ENCODE measurements at places on chromosomes 13 and 19.

GRCh38 chr13:35891507-35892441 lies 239.4 kb downstream of the DCLK1 start:
- no peak for DNase-seq

DNA sequence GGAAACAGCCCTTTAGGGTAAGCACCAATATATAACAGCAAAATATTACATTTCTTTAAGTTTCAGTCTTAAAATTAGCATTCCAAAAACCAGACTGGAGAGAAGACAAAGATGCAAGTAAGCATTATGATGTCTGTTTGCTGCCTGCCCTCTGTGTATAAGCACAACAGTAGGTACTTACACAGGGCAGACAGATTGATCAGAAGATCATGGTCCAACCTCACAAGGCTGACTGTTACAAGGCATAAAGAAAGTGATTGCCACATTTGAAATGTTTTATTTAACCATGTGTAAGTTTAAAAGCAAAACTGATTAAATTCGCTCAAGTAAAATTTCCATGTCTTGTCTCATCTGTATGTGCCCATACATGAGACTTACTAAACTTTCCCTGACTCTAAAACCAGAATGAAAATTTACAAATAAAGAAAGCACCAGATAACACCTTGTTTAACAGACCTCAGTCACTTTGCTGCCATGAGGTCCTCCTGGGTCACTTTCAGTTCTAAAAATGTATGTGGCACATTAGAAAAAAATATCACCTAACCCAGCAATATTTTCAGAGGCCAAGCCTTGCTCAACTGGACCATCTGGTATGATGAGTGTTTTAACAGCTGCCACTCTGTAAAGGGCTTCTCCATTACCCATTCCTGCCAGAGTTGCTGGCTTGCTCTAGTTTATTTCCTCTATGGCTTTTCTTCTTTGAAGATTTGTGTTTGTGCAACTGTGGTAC lies 297.0 kb downstream of the RBM26 start:
- peak; percentile 43 for DNase-seq

- no peak for DNase-seq
These were observed 51.7 kb downstream of the MYH14 start for GRCh38 chr19:50255115-50255514.

DNA sequence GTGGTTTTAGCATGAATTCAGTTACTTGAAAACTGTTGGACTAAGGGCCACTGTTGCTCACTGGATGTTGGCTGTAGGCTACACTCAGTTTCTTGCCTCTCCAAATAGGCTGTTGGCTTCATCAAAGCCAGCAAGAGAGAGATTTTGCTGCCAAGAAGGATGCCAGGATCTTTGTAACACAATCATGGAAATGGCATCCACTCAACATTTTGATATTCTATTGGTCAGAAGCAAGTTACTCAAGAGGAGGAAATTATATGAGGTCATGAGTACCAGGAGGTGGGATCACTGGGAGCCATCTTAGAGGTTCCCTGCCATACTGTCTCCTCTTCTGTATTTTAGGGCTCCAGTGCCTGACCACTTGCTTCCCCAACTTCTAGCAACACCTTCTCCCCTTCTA lies 30.6 kb downstream of the SYDE1 start:
- no peak for DNase-seq

DNA sequence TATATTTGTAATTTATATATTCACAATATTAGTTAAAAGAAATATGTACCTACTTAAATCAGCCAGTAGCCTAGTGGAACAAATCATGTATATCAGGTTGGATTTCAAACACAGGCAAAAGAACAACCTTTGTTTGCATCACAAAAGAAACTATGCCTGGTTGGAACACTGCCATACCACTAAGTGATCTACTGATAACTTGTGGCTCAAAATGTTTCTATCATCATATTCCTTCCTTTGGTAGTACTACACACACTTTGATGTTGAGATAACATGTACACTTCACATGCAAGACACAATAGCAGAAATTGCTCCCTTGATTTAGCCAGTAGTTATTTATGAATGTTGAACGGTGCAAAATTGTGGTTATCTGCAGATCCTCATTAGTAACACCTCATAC lies 146.0 kb upstream of the GPC6 start:
- no peak for DNase-seq

- DNase-seq = no peak
These were observed 46.7 kb upstream of the MEDAG start for GRCh38 chr13:30859326-30859725.

DNA sequence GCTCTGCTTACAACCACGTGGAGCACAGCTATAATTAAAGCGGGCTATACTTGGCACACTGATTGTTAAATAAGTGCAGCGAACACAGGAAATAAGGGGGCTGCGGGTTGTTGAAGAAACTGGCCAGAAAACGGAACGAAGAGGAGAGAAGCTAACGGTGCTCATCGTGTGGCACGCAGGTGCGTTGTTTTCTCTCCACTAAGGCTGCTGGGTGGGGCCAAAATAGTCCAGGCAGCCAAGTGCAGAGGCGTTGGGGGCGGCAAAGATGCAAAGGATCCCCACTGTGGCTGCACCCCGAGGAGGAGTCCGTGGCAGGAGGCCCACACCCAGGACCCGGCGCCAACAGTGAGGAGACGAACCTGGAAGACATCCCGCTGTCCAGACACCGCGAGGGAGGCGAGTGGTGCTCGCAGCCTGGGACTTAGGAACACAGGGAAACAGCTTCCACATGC lies 8.1 kb upstream of the ARL11 start:
- no peak for DNase-seq

DNA sequence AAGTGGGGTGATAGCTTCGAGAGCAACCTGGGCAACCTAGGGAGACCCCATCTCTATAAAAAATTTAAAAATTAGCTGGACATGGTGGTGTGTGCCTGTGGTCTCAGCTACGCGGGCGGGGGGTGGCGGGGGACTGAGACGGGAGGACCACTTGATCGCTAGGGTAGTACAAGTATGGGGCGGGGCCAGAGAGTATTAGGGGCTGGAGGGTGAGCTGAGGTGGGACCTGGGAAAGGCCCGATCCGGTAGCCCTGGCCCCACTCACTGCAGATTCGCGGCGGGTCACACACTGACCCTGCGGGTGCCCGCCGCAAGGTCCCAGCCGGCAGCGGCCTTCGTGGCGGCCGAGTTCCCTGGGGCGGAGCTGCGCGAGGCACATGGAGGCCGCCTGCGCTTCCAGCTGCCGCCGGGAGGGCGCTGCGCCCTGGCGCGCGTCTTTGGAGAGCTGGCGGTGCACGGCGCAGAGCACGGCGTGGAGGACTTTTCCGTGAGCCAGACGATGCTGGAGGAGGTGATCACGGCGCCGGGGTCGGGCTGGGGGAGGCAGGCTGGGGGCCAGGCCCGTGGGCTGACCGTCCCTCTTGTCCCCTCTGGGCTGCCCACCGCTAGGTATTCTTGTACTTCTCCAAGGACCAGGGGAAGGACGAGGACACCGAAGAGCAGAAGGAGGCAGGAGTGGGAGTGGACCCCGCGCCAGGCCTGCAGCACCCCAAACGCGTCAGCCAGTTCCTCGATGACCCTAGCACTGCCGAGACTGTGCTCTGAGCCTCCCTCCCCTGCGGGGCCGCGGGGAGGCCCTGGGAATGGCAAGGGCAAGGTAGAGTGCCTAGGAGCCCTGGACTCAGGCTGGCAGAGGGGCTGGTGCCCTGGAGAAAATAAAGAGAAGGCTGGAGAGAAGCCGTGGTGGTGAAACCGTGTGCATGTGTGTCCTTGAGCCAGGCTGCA lies 2.0 kb upstream of the ARHGAP45 start:
- peak; percentile 36 for DNase-seq

GRCh38 chr19:54317108-54317964 lies 4.4 kb upstream of the LILRA5 start:
- DNase-seq = no peak

DNA sequence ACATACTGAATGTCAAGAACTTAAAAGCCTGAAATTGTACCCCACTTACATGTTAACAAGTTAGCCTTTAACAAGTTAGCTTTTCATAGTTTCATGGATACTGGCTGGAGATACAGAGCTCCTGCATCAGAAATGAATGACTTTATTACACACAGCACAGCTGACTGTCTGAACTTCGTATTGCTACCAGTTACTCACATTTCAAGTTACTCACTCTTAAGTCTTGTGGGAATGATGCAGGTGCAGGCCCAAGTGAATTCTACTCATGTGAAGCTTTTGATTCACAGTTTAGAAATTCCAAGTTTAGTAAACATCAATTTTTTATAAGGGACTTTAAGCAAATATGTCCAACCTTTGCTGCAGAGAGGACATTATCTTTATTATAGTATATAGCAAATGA lies 762.2 kb upstream of the PRR20A start:
- DNase-seq = no peak

DNA sequence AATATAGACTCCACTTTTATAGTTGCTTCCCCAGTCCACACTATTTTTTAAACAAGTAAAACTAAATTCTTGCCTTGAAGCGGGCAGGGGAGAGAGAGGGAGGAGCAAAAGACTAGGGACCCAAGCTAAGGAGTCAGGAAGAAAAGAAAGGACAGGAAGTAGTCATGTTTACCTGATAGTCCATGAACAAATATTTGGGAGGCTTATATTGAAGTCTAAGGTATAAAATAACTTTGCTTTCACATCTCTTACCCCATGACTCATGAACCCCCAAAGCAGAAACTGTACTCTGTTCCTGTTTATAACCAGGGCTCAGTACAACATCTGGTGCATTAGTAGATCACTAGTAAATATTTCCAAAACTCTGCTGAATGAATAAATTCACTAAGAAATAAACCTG lies 67.3 kb downstream of the ZAR1L start:
- DNase-seq = no peak

- no peak for DNase-seq
These were observed 21.3 kb upstream of the MTRF1 start for GRCh38 chr13:41284512-41285288.

- no peak for DNase-seq
These were observed 47.1 kb downstream of the INSR start for GRCh38 chr19:7247155-7247554.

- no peak for DNase-seq
These were observed 5.4 kb upstream of the ASPDH start for GRCh38 chr19:50519006-50519575.
